ENCODE measurements at places on chromosomes 3 and 15. TPM values are rescaled to one million over a fixed set of nuclear protein-coding genes. Genes with fewer than 3 reads are reported as not detected.
A peak's percentile ranks its signal among the peaks of the same experiment; 100 is the strongest.

Gene DZIP1L
- total RNA-seq, result 0.56 TPM

Gene PFKFB4
- 26.9 TPM for total RNA-seq

Gene CFAP100
- not detected for total RNA-seq

Gene EAF2
- total RNA-seq, result 22.0 TPM

Gene SCAANT1
- 1.3 TPM for total RNA-seq

Gene GABRR3
- not detected for total RNA-seq

Gene CHCHD6
- total RNA-seq, result 7.7 TPM

- peaks cover 47% of the 10 kb centered on the region for H3K36me3 ChIP-seq
- peaks cover 29% of the 10 kb centered on the region for H3K4me1 ChIP-seq
- no peak overlapping the region for H3K4me3 ChIP-seq
- H3K27me3 ChIP-seq, result no peaks in the 10 kb centered on the region
- no peak overlapping the region for H3K27ac ChIP-seq
These were observed 51.5 kb downstream of the MKRN2 start for GRCh38 chr3:12608376-12608775.

DNA sequence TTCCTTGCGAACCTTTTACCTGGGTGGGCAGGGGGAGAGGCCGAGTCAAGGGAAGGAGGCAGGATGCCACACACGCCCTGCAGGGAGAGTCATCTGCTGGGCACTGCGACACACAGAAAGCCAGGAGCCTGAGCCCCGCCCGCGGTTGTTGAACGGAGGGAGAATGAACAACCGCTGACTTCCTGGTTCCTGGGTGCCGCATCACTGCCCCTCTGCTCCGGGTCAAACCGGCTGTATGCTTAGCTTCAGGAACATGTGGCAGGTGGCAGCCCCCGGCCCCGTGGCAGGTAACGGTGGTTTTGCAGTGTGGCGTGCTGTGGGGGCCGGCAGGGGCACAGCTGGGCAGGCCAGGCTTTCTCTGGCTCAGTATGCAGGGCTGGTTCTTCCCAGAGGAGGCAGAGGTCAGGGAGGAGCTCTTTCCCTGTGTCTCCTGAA lies 33.4 kb downstream of the APBA2 start:
- peaks cover 43% of the 10 kb centered on the region for H3K4me1 ChIP-seq
- H3K4me3 ChIP-seq, result peak overlapping the region; percentile 54
- H3K36me3 ChIP-seq, result no peaks in the 10 kb centered on the region
- no peaks in the 10 kb centered on the region for H3K27me3 ChIP-seq
- H3K27ac ChIP-seq, result peak overlapping the region; percentile 71

DNA sequence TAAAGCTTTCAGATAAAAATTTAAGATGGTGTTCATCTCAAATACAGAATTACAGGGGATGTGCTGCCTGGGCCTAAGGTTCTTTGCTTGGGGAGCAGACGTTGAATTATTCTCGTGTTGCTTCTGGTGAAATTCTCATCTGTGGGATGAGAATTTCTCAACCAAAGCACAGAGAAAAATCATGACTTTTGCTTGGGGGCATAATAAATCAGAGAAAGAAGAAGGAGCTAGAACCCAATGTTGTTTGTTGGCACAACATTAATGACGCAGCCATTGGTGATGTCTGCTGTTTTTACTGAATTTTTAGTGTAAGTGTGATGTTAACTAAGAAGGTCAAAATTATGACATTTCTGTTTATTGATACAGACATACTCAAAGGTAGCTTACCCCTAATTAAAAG lies 35.7 kb downstream of the P3H2 start:
- H3K27me3 ChIP-seq, result peaks cover 4% of the 10 kb centered on the region
- H3K4me3 ChIP-seq, result no peak overlapping the region
- H3K27ac ChIP-seq, result no peak overlapping the region
- DNase-seq, result no peak

GRCh38 chr15:33279613-33280205 lies 31.1 kb upstream of the RYR3 start:
- no peak overlapping the region for H3K27ac ChIP-seq
- no peaks in the 10 kb centered on the region for H3K36me3 ChIP-seq
- no peaks in the 10 kb centered on the region for H3K27me3 ChIP-seq
- no peak overlapping the region for H3K4me3 ChIP-seq
- H3K4me1 ChIP-seq, result no peaks in the 10 kb centered on the region

- no peak overlapping the region for H3K4me3 ChIP-seq
- no peak overlapping the region for H3K27ac ChIP-seq
- H3K4me1 ChIP-seq, result peaks cover 4% of the 10 kb centered on the region
- DNase-seq, result no peak
- H3K27me3 ChIP-seq, result no peaks in the 10 kb centered on the region
These were observed 243.9 kb downstream of the ZBTB20 start for GRCh38 chr3:114903213-114903612.

GRCh38 chr3:73766599-73767381 lies 142.0 kb upstream of the PDZRN3 start:
- H3K4me1 ChIP-seq, result no peaks in the 10 kb centered on the region
- no peak overlapping the region for H3K4me3 ChIP-seq
- H3K27ac ChIP-seq, result no peak overlapping the region
- H3K27me3 ChIP-seq, result no peaks in the 10 kb centered on the region
- no peaks in the 10 kb centered on the region for H3K36me3 ChIP-seq

DNA sequence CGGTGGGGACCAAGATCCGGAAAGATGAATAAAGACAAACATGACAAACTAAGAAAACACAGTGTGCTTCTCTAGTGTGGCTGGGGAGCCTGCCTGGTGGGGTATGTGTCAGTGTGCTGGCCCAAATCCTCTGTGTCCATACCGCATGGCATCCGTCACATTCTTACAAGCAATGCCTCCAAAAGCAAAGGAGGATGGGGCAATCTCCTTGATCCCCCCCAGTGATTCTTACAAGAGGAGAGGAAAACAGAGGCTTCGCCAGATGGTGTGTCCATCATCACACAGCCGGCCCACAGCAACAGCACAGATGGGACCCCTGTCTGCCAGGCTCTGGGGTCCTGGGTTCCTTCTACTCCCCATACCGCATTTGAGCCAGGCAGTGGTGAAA lies 558 bp upstream of the IL17RC start:
- peaks cover 13% of the 10 kb centered on the region for H3K27me3 ChIP-seq
- H3K36me3 ChIP-seq, result no peaks in the 10 kb centered on the region
- H3K27ac ChIP-seq, result no peak overlapping the region

- peak overlapping the region; percentile 85 for H3K27ac ChIP-seq
- peaks cover 24% of the 10 kb centered on the region for H3K36me3 ChIP-seq
- peak overlapping the region; percentile 82 for H3K4me3 ChIP-seq
- H3K27me3 ChIP-seq, result peaks cover 9% of the 10 kb centered on the region
These were observed 398 bp upstream of the RAB7A start for GRCh38 chr3:128725547-128726022.

GRCh38 chr3:132210476-132211346 lies 106.5 kb upstream of the ACP3 start:
- no peaks in the 10 kb centered on the region for H3K4me1 ChIP-seq
- DNase-seq, result no peak
- H3K4me3 ChIP-seq, result no peak overlapping the region
- H3K27me3 ChIP-seq, result peaks cover 16% of the 10 kb centered on the region
- no peak overlapping the region for H3K27ac ChIP-seq
- no peaks in the 10 kb centered on the region for H3K36me3 ChIP-seq

DNA sequence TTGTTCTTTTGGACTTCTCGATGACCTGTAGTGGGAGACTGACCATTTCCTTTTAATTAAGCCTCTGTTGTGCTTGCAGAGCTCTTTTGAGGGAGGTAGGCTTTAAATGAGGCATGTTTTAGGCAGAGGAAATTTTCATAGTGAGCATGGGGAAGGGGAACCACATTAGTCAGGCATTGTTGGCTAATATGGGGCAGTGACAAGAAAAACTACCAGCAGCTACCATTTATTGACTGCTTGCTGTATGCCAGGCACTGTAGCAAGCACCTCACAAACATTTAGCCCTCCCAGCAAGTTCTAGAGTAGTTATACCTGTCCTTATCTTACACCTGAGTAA lies 10.9 kb downstream of the ATG7 start:
- DNase-seq, result no peak
- peaks cover 31% of the 10 kb centered on the region for H3K36me3 ChIP-seq
- no peak overlapping the region for H3K4me3 ChIP-seq

GRCh38 chr3:5254281-5255048 lies 67.0 kb downstream of the EDEM1 start:
- H3K27me3 ChIP-seq, result no peaks in the 10 kb centered on the region
- no peaks in the 10 kb centered on the region for H3K36me3 ChIP-seq
- no peak overlapping the region for H3K4me3 ChIP-seq
- H3K27ac ChIP-seq, result no peak overlapping the region

- H3K4me3 ChIP-seq, result peak overlapping the region; percentile 64
- H3K36me3 ChIP-seq, result no peaks in the 10 kb centered on the region
- peak; percentile 43 for DNase-seq
- peak overlapping the region; percentile 76 for H3K27ac ChIP-seq
- peaks cover 9% of the 10 kb centered on the region for H3K4me1 ChIP-seq
These were observed 51.4 kb upstream of the RNF7 start for GRCh38 chr3:141686466-141687291.

Measured in activated CD8-positive, alpha-beta memory T cell treated with anti-CD3 and anti-CD28 coated beads, Interleukin-2, amount 10 ng/mL, durations not matched to agents 7 days and 5 days (primary cell).